ENCODE measurements at places on chromosomes 5 and 9. TPM values are rescaled to one million over a fixed set of nuclear protein-coding genes. Genes with fewer than 3 reads are reported as not detected.
A peak's percentile ranks its signal among the peaks of the same experiment; 100 is the strongest.

DNA sequence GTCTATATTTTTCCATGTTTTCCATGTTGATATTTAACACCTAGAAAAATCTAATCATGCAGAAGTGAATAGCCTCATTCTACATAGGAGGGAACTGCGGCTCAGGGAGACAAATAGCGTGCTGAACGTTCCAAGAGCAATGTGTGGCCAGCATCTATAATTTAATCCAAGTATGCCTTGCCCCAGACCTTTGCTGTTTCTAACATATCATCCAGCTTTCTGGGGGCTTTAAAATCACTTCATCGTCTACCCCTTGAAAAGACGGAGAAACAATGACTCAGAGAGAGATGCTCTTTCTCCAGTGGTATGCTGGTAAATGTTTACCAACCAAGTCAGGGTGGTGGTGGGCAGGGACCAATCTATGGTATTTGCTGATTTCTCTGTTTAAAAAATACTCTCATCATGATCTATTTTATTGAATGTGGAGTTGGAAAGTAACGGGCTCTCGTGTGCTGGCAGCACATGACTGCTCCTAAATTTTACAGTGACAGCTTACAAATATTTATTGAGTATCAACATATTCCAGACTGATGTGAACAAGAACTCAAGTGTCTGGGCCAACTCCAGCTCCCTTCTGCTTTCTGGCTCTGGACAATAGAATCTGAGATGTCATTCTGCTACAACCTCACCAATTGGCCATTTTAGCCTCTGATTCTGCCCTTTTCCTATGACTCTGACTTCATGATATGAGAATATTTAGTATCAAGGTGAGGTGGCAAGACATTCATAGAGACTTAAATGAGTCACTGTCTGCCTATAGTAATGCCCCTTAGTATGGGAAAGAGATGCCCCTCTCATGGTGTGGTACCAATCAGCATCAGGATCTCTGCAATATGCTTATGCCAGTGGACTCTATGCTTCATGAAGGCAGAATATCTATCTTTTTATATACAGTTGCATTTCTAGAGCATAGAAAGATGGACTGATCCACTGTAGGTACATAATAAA is 407.4 kb upstream of the TNC start:
- no peaks in the 10 kb centered on the region for H3K27me3 ChIP-seq
- no peak overlapping the region for H3K4me3 ChIP-seq
- H3K27ac ChIP-seq: no peak overlapping the region
- no peak for DNase-seq
- peaks cover 17% of the 10 kb centered on the region for H3K4me1 ChIP-seq

GRCh38 chr9:7135735-7136134 is 378.0 kb downstream of the KDM4C start:
- H3K27ac ChIP-seq: no peak overlapping the region
- DNase-seq: peak; percentile 75
- no peaks in the 10 kb centered on the region for H3K4me1 ChIP-seq

- DNase-seq: no peak
- H3K27me3 ChIP-seq: no peaks in the 10 kb centered on the region
Observed at GRCh38 chr5:58080573-58080972, 379.3 kb downstream of the PLK2 start.

- no peaks in the 10 kb centered on the region for H3K27me3 ChIP-seq
- no peak overlapping the region for H3K27ac ChIP-seq
- DNase-seq: peak; percentile 60
- no peaks in the 10 kb centered on the region for H3K4me1 ChIP-seq
- H3K36me3 ChIP-seq: no peaks in the 10 kb centered on the region
Observed at GRCh38 chr5:7540736-7541485, 145.0 kb downstream of the ADCY2 start.

DNA sequence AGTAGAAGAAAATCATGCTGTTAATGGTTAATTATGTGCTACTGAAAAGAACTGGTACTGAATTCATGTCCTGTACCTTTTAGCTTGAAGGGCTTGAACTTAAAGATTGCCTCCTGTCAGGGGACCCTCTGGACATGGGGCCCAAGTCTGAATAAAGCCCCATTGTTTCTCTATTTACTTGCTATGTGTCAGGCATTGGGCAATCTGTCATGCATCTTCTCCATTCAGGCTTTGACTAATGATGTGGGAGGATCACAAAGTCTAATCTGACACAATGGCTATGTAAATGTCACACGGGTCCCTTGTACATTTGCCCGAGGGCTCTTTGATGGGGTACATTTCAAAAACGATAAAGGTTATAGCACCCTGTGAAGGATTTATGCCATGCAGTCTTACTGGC is 64.0 kb upstream of the TUSC1 start:
- no peaks in the 10 kb centered on the region for H3K36me3 ChIP-seq
- no peaks in the 10 kb centered on the region for H3K27me3 ChIP-seq
- DNase-seq: no peak
- no peak overlapping the region for H3K27ac ChIP-seq

GRCh38 chr9:122386311-122386872 is 15.6 kb downstream of the PTGS1 start:
- peaks cover 4% of the 10 kb centered on the region for H3K4me1 ChIP-seq
- DNase-seq: no peak
- H3K27ac ChIP-seq: no peak overlapping the region

GRCh38 chr5:375336-375920 is 53.9 kb downstream of the AHRR start:
- DNase-seq: peak; percentile 47
- H3K27me3 ChIP-seq: peaks cover 6% of the 10 kb centered on the region
- H3K4me3 ChIP-seq: no peak overlapping the region
- H3K36me3 ChIP-seq: no peaks in the 10 kb centered on the region

Gene FOXD1
- total RNA-seq: 15.7 TPM

Gene FBXW11
- total RNA-seq: 60.8 TPM

Gene SLC36A2
- total RNA-seq: not detected

Gene FBP2
- not detected for total RNA-seq

All from esophagus muscularis mucosa (tissue), 4 donors.